Mucosa of gallbladder (tissue), 1 donor: ENCODE measurements at places on chromosomes 13 and 19. TPM values are rescaled to one million over a fixed set of nuclear protein-coding genes. Genes with fewer than 3 reads are reported as not detected.

GRCh38 chr13:46124967-46125933 lies 20.4 kb upstream of the CPB2 start:
- no peak for DNase-seq

Gene KMT2B
- 45.1 TPM for total RNA-seq

- DNase-seq: no peak
These were observed 50.7 kb downstream of the ACSBG2 start for GRCh38 chr19:6185835-6186834.

- no peak for DNase-seq
These were observed 147.2 kb downstream of the MIPEP start for GRCh38 chr13:23741879-23742510.

DNA sequence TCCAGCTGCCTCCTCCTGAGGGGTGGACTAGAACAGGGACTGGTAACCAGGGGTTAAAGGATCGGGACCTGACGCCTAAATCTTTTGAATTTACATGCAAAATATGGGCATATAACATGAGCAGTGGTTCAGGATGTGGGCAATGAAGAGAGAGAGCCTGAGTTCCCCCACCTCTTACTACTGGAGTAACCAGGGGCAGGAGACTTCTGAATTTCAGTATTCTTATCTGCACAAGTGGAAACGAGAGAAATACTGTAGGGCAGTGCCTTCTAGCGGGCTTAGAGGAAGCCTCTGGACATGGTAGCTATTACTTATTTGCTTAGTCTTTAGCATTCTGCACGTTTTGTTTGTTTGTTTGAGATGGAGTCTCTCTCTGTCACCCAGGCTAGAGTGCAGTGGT lies 26.3 kb downstream of the BCAT2 start:
- no peak for DNase-seq
